AG08395 (cell line): ENCODE measurements at places on chromosomes 4 and X.
A peak's percentile ranks its signal among the peaks of the same experiment; 100 is the strongest.

- no peak for DNase-seq
Observed at GRCh38 chr4:15918484-15919129, 19.9 kb downstream of the FGFBP1 start.

DNA sequence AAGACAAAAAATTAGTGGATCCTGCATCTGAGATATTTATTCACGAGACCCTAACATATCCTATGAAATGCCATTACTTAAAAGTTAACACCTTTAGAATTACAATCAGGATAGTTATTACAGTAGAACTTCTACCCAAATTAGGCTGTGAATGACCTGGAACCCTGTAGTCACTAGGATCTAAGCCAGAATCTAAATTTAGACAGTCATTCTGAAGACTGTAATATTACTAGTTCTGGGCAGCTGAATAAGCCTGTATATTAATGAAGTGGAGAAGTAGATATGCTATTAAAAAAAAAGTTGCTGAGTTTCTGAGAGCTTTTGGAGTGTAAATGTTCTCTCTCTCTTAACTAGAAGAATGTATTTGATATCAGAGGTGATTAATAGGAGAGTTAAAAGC, 67.0 kb downstream of the FAM13A start:
- no peak for DNase-seq

- no peak for DNase-seq
Observed at GRCh38 chr4:141647966-141648365, 11.6 kb downstream of the IL15 start.

GRCh38 chr4:67587156-67587555, 28.6 kb downstream of the STAP1 start:
- no peak for DNase-seq

- DNase-seq, result peak; percentile 14
Observed at GRCh38 chr4:20046931-20047677, 204.6 kb upstream of the SLIT2 start.

DNA sequence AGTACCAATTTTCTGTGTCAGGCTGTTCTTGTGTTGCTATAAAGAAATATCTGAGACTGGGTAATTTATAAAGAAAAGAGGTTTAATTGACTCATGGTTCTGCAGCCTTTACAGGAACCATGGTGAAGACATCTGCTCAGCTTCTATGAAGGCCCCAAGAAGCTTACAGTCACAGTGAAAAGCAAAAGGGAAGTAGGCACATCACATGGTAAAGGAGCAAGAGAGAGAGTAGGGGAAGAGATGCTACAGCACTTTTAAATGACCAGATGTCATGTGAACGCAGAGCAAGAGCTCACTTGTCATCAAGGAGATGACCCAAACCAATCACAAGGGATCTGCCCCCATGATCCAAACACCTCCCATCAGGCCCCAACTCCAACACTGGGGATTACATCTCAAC, 174.3 kb downstream of the ATP10D start:
- DNase-seq, result no peak

DNA sequence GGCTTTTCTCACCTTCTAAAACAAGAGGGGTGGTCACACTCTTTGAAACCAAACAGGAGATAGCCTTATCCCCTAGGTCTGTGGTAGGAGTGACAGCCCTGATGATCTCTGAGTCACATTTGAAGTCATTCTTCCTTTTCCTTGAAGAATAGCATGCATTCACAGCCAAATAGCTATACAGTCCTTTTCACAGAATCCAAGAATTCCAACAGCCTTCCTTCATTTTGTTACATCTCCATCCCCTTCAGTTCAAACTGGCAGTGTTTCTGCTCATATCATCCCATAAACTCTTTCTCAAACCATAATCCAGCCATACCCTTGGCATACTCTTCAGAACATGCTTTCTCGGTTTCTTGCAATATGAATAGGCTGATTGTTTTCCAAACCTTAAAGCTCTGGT, 33.3 kb upstream of the TMEM184C start:
- DNase-seq, result no peak

- no peak for DNase-seq
Observed at GRCh38 chrX:46882266-46882665, 30.0 kb upstream of the JADE3 start.

DNA sequence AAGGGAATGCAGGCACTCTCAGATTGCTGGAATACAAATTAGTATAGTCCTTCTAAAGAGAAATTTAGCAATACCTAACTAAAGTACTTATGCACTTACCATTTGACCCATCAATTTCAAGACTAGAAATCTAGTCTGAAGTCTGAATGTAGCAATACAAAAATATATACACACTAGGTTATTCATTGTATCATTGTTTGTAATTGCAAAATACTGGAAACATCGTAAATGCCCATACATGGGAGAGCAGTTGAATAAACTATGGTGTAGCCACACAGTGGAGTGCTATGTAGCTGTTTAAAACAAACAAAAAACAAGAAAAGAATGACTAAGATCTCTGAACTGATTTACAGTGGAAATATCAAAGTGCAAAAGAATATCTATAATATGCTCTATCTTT, 346.4 kb downstream of the ZNF674 start:
- DNase-seq, result no peak

GRCh38 chr4:122423246-122423645, 33.3 kb downstream of the IL2 start:
- no peak for DNase-seq

- DNase-seq, result no peak
Observed at GRCh38 chr4:141853091-141853764, 216.8 kb downstream of the IL15 start.

DNA sequence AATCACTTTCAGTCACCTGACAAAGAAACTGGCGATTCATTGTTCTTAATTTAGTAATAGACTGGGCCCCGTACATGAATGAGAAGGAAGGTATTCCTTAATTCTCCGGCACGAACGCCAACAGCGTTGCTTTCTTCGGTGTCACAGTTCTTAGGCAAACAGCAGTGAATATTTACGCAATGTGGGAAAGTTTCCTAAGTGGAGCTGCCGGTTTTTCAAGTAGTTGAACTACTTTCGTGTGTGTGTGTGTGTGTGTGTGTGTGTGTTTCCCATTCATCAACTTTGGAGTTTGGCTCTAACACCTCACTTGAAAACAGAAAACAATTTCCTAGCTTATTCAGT, 651 bp downstream of the NXT2 start:
- no peak for DNase-seq

GRCh38 chr4:70681704-70682103, 6.6 kb upstream of the UTP3 start:
- DNase-seq, result no peak

GRCh38 chrX:40773188-40773587, 37.8 kb upstream of the MED14 start:
- DNase-seq, result no peak

GRCh38 chr4:26048378-26048882, 134.4 kb downstream of the SMIM20 start:
- peak; percentile 95 for DNase-seq

GRCh38 chr4:107497054-107497453, 223.0 kb downstream of the PAPSS1 start:
- no peak for DNase-seq

- peak; percentile 60 for DNase-seq
Observed at GRCh38 chr4:38162240-38162784, 202.1 kb downstream of the PTTG2 start.

DNA sequence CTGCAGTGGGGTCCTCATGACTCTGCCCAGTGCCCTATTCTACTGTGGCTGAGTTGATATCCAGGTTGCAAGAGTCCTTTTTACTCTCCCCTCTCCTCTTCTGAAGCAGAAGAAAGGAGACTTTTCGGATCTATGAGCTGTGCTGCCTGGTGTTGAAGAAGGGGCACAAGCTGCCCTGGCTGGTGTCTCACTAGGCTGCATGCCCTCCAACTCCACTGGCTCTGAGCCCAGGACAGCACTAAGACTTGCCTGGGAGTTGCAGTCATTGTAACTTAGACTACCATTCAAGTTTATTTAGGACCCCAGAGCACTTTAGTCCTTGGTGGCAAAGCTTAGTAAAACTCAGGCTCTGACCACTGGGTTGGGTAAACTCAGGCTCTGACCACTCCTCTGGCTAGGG, 89.4 kb downstream of the GABRB1 start:
- DNase-seq, result no peak

- no peak for DNase-seq
Observed at GRCh38 chrX:1564750-1565683, 26.4 kb upstream of the AKAP17A start.

GRCh38 chr4:88001871-88002270, 5.6 kb upstream of the PKD2 start:
- no peak for DNase-seq

GRCh38 chr4:98203332-98204235, 57.6 kb upstream of the RAP1GDS1 start:
- DNase-seq, result no peak

- no peak for DNase-seq
Observed at GRCh38 chr4:105306158-105306781, 159.6 kb downstream of the TET2 start.

GRCh38 chr4:113112338-113112978, 63.0 kb downstream of the ANK2 start:
- DNase-seq, result no peak

GRCh38 chr4:139887962-139888735, 222.5 kb downstream of the MGST2 start:
- no peak for DNase-seq

DNA sequence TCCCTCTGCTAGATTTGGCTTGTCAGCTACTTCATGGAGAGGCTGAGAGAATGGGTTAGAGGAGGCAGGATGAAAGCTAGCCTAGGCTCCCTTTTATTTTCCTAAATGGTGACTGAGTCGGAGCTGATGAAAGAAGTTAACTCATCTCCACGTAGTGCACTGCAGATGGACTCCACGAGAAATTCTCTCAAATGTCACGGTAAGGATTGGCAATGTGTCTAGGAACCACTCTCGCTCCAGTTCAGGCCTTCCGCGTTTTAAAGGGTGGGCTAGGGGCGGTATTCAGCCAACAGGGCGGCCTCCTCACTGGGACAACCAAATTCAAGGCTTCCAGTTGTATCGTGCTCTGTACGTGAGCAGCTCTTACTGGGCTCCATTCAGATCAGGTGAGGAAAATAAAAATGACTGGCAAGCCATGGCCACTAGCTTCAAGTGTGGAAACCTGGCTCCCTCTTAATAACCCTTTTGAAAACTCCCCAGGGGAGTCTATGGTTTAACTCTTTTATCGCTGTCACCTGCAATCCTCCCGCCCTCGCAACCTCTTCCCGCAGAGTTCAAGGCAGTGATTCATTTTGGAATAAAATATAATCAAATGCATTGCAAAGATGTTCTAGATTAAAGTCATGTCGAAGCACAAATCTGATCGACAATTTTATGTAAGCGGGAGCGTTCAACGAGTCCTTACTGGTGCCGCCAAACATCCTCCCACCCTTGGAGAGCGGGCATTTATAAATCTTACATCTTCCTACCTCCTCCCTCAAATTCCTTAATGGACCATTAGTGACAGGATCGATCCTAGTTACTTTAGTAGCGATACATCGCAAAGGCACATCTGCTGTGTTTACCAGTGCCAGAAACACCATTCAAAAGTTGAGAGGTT, 1.2 kb downstream of the SPOCK3 start:
- no peak for DNase-seq

DNA sequence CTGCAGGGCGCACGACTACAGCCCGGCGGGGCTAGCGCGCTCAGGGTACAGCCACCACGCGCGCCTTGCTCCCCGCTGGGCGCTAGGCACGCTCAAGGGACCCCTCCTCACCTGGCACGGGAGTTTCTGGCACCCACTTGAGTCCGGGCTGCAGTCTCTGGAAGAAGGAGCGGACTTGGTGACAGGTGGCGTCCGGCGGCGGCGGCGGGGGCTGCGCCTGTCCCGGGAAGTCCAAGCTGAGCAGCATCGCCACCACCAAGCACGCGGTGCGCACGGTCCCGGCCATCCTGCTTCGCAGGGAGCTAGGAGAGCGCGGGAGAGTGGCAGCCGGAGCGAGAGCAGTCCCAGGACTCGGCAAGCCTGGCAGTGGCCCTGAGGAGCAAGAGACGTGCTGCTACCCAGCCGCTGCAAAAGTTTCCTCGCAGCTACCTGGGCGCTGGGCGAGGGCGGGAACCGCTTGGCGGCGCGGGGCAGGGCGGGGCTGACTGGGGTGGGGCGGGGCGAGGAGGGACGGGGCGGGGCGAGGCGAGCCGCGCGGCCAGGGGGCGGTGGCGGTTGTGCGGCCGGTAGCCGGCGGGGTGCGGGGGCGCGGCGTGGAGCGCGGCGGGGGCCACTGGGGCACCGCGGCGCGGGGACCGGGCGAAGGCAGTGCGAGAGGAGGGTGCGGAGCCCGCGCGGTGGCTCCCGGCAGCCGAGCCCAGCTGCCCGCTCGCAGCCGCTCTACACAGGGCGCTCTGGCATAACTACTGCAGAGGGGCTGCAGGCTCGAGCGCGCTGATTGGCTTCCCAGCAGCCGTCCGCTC, at the start of gene GPC3:
TSS of gene GPC3 (minus strand) at position 431 of the 803 bp plus-strand sequence.
- DNase-seq, result no peak
